Thyroid gland (tissue), 4 donors: ENCODE measurements at places on chromosomes 13 and 19. TPM values are rescaled to one million over a fixed set of nuclear protein-coding genes. Genes with fewer than 3 reads are reported as not detected.
A peak's percentile ranks its signal among the peaks of the same experiment; 100 is the strongest.

GRCh38 chr13:66546534-66547379 lies 683.4 kb downstream of the PCDH9 start:
- no peak for DNase-seq
- H3K27ac ChIP-seq, result no peak overlapping the region
- no peaks in the 10 kb centered on the region for H3K27me3 ChIP-seq
- H3K36me3 ChIP-seq, result no peaks in the 10 kb centered on the region
- no peaks in the 10 kb centered on the region for H3K4me1 ChIP-seq
- no peak overlapping the region for H3K4me3 ChIP-seq

DNA sequence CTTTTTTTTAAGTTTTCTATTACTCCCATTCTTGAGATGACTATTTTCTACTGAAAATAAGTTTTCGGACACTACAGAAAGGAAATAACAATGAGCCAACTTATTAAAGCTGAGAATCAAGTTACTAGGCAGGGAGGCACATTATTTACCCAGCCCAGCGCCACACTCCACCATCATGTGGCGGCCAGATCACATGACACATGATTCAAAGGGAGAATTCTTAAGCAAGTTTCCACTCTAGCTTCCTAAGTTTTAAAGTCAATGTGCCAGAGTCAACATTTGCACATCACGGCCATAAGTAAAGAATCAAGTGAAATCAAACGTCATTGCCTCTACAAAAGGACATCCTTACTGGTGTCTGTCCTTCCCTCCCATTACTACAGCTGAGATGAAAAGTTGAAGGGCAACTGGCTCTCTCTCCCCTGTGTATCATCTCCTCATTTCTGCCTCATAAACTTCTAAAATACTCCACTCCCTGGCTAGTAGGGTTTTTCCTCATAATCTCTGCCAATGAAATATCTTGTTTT lies 81.7 kb downstream of the KLF12 start:
- no peak for DNase-seq
- no peaks in the 10 kb centered on the region for H3K36me3 ChIP-seq
- no peaks in the 10 kb centered on the region for H3K27me3 ChIP-seq
- H3K27ac ChIP-seq, result no peak overlapping the region
- H3K4me1 ChIP-seq, result no peaks in the 10 kb centered on the region

GRCh38 chr13:26310003-26310402 lies 56.1 kb downstream of the CDK8 start:
- H3K36me3 ChIP-seq, result no peaks in the 10 kb centered on the region
- DNase-seq, result no peak

DNA sequence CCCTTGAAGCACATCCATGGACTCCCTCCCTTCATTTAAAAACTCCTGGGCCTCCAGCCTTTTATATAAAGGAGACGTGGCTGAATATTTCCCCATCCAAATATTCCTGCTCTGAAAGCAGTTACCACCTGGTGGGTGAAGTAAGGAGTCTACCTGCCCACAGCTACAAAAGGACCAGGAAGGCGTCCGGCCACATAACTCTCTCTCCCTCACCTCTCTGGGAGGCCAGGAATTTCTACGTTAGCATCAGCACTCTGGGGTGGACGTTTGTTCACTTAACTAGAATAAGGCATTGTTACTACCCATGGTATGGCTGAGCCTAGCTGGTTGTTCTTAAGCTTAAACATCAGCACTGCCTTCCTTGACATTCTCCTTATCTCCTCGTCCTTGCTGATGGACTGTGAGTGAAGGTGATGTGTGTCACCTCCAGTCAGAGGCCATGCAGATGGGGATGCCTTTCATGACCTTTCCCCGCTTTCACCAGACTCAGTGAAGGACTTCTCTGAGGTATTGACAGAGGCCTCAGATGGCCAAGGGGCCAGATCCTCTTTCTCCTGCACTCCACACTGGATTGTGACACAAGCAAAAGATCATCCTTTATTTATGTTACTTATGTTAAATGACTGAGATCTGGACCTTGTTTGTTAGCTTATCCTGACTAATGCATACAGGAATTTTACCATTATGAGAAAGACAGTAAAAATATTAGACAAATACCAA lies 22.2 kb upstream of the KPNA3 start:
- no peak overlapping the region for H3K27ac ChIP-seq
- no peaks in the 10 kb centered on the region for H3K36me3 ChIP-seq
- no peaks in the 10 kb centered on the region for H3K27me3 ChIP-seq
- H3K4me3 ChIP-seq, result no peak overlapping the region

- H3K36me3 ChIP-seq, result no peaks in the 10 kb centered on the region
- no peaks in the 10 kb centered on the region for H3K27me3 ChIP-seq
- H3K4me3 ChIP-seq, result no peak overlapping the region
- peaks cover 64% of the 10 kb centered on the region for H3K4me1 ChIP-seq
- no peak overlapping the region for H3K27ac ChIP-seq
- DNase-seq, result no peak
Measured at GRCh38 chr13:97256343-97256783, 34.2 kb downstream of the MBNL2 start.

GRCh38 chr13:98975822-98976261 lies 2.0 kb downstream of the DOCK9 start:
- no peaks in the 10 kb centered on the region for H3K36me3 ChIP-seq
- no peak for DNase-seq
- H3K4me3 ChIP-seq, result no peak overlapping the region
- peaks cover 56% of the 10 kb centered on the region for H3K4me1 ChIP-seq

DNA sequence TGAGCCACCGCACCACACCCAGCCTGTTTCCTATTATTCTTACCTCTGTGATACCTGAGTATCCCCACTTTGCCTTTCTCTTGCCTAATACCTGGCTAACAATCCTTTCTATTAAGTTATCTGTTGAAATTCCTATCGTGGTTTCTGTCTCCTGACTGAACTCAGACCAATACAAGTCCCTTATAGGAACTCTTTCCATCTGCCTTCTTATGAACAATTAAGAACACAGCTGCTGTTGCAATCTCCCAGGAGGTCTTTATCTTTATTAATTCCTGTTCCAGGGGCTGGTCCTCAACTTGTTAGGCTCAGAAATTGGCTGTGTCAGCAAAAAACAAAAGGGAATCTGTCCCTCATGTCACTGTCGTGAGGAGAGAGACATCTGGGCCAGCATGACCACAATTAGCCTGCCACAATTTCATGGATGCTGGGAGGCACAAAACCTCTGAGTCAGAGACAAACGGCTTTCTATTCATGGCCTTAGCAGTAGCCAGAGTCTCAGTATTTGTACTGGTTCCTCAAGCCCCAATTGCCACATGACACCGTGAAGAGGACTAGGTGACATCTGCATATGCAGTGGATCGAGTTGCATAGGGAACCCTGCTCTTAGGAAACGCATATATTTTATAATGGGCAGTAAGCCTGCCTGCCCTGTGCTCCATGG lies 58.2 kb downstream of the NUFIP1 start:
- peak overlapping the region; percentile 38 for H3K27ac ChIP-seq
- H3K27me3 ChIP-seq, result no peaks in the 10 kb centered on the region
- no peaks in the 10 kb centered on the region for H3K4me1 ChIP-seq
- H3K36me3 ChIP-seq, result no peaks in the 10 kb centered on the region
- H3K4me3 ChIP-seq, result no peak overlapping the region

DNA sequence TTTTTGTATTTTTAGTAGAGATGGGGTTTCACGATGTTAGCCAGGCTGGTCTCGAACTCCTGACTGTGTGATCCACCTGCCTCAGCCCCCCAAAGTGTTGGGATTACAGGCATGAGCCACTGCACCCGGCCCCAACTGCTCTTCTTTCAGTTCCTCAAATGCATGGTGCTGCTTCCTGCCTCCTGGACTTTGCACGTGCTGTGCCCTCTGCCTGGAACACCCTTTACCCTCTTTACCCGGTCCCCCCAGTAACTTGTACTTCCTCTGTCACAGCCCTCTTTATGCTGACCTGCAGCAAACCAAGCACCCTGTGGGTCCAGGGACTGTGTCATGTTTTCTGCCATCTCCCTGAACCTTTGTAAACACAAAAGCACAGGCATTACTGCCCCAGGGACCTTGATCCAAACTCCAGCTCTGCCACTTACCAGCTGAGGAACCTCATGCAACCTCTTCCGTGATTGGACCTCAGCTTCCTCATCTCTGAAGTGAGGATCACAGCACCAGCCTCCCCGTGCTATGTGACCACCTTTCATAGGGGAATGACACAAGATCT lies 3.8 kb downstream of the BLVRB start:
- no peak overlapping the region for H3K4me3 ChIP-seq
- no peaks in the 10 kb centered on the region for H3K36me3 ChIP-seq
- peaks cover 15% of the 10 kb centered on the region for H3K4me1 ChIP-seq
- DNase-seq, result no peak
- no peak overlapping the region for H3K27ac ChIP-seq
- H3K27me3 ChIP-seq, result no peaks in the 10 kb centered on the region

- H3K4me1 ChIP-seq, result no peaks in the 10 kb centered on the region
- no peaks in the 10 kb centered on the region for H3K27me3 ChIP-seq
- DNase-seq, result no peak
- H3K27ac ChIP-seq, result no peak overlapping the region
- no peaks in the 10 kb centered on the region for H3K36me3 ChIP-seq
Measured at GRCh38 chr19:55431183-55431582, 11.9 kb downstream of the SHISA7 start.

- no peak overlapping the region for H3K4me3 ChIP-seq
- H3K36me3 ChIP-seq, result no peaks in the 10 kb centered on the region
- H3K4me1 ChIP-seq, result no peaks in the 10 kb centered on the region
- H3K27me3 ChIP-seq, result no peaks in the 10 kb centered on the region
- H3K27ac ChIP-seq, result no peak overlapping the region
Measured at GRCh38 chr19:55014714-55015113, 23.4 kb downstream of the GP6 start.

- no peak overlapping the region for H3K4me3 ChIP-seq
- H3K27me3 ChIP-seq, result no peaks in the 10 kb centered on the region
- H3K27ac ChIP-seq, result no peak overlapping the region
- H3K36me3 ChIP-seq, result no peaks in the 10 kb centered on the region
- DNase-seq, result no peak
Measured at GRCh38 chr13:46624353-46624752, 71.4 kb downstream of the LRCH1 start.

DNA sequence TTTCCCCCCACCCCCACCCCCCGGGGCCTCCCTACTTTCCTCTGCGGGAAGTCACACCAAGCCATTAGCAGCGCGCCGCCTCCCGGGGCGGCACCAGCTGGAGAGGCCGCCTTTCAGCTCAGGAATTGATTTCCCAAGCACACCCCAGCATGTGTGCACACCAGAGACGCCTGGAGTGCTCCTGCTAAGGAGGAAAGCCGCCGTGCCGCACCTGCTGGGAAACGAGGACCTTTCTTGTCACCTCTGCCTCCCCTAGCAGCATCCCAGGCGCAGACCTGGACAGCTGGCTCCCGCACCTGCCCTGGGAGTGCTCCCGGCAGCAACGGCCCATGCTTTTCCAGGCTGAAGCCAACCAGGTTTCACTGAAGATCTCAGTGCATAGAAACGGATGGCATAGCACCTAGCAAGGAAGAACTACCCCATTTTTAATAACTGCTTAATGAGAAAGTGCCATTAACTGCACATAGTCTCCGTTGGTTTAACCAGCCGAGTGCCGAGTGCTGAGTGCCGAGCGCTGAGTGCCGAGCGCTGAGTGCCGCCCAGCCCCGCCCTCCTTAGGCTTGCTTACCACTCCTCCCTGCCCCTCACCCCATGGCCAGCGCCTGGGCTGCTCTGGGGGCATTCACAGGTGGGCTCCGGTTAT lies 165.0 kb downstream of the USP12 start:
- peaks cover 12% of the 10 kb centered on the region for H3K4me1 ChIP-seq
- H3K27ac ChIP-seq, result no peak overlapping the region
- H3K36me3 ChIP-seq, result no peaks in the 10 kb centered on the region
- no peak for DNase-seq
- H3K4me3 ChIP-seq, result peak overlapping the region; percentile 11

- H3K36me3 ChIP-seq, result no peaks in the 10 kb centered on the region
- DNase-seq, result no peak
- H3K27me3 ChIP-seq, result no peaks in the 10 kb centered on the region
- H3K4me3 ChIP-seq, result no peak overlapping the region
- H3K27ac ChIP-seq, result no peak overlapping the region
Measured at GRCh38 chr19:30968210-30968609, 381.0 kb downstream of the TSHZ3 start.

DNA sequence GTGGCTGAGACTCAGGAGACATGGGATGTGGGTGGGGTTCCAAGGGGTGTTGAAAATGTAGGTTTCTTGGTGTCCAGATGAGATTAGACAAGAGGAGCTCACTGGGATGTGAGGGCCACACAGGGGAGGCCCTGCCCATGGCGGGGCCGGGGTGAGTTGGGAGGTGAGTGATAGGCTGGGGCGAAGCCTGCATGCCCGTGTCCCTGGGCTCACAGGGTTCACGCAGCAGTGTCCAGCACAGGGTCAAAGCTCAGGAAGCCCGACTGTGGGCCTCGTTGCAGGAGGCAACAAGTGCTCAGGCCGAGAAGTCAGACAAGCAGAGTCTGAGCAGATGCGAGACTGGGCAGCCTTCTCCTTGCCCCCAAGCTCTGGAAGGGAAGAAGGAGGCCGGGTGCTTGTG lies 27.2 kb downstream of the CCDC8 start:
- H3K27me3 ChIP-seq, result no peaks in the 10 kb centered on the region
- no peak overlapping the region for H3K4me3 ChIP-seq
- H3K36me3 ChIP-seq, result peaks cover 46% of the 10 kb centered on the region
- DNase-seq, result no peak

The LILRB2 gene
- total RNA-seq, result 0.67 TPM

The SHD gene
- total RNA-seq, result not detected

The ADAMTSL5 gene
- 0.49 TPM for total RNA-seq

The P2RY11 gene
- total RNA-seq, result 6.5 TPM

The USE1 gene
- total RNA-seq, result 31.5 TPM

The SLC10A2 gene
- total RNA-seq, result not detected

The LILRB3 gene
- total RNA-seq, result 16.1 TPM

The ERICH4 gene
- total RNA-seq, result not detected

The KLK12 gene
- not detected for total RNA-seq

The ETV2 gene
- total RNA-seq, result not detected

The CGB1 gene
- not detected for total RNA-seq
